ENCODE measurements at places on chromosomes 12 and 14.

DNA sequence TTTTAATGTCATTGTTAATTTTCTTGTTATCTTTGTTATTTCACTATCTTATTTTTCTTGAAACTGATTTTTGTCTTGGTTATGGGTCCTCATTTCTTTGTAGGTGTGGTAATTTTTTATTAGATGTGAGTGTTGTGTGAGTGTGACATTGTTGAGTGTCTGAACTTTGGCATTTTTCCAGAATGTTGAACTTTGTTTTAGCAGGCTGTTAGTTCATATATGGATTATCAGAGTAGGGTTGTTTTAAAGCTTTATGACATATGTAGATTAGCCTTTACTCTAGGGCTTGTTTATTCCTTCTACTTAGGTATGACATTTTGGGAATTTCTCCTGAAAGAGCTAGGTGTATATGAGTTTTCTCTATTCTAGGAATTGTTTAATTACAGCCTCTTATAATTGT lies 103.9 kb downstream of the ARID2 start:
- no peak for DNase-seq

GRCh38 chr14:32014057-32014456 lies 63.0 kb upstream of the ARHGAP5 start:
- no peak for DNase-seq

GRCh38 chr12:113776536-113776935 lies 189.6 kb downstream of the RBM19 start:
- DNase-seq: no peak

DNA sequence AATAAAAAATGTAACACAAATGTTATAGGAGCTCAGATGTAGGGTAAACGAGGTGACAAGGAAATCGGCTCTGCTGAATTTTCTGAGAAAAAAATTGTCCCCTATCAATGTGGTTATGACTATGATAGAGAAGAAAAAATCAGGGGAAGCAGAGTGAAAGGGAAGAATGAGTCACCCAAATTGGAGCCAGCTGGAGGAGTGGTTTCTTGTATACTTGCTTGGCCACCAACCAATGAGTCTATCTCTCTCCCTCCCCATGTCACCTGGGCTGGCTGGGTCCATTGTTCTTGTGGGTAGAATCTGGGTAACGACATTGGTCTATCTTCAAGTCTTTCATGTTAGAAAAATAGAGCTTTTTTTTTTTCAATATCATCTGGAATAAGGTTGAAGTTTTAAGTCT lies 196.6 kb upstream of the FLRT2 start:
- DNase-seq: no peak

DNA sequence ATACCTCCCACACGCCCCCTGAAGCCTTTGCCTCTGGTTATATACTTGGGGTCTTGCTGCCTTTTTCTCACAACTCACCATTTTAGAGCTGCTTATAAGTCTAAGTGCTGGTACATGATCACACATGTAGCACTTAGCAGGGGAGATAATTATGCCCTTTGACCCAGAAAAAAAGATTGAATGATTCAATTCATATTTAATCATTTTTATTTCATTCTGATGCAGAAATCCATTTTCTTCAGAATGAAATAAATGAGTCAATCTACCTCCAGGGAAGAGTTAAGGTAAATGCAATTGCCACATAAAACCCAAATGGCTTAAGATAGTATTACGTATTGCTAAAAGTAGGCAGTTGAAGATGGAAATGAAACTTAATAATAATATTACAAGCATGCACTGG lies 414.6 kb upstream of the PRICKLE1 start:
- no peak for DNase-seq

DNA sequence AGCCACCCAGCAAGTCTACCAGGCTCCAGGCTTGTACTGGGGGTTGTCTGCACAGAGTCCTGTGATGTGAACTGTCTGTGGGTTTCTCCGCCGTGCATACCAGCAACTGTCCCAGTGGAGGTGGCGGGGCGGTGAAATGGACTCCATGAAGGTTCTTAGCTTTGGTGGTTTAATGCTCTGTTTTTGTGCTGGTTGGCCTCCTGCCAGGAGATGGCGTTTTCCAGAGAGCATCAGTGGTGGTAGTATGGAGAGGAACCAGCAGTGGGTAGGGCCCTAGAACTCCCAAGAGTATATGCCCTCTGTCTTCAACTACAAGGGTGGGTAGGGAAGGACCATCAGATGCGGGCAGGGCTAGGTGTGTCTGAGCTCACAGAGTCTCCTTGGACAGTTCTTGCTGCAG lies 303.8 kb downstream of the TMEM121 start:
- no peak for DNase-seq

DNA sequence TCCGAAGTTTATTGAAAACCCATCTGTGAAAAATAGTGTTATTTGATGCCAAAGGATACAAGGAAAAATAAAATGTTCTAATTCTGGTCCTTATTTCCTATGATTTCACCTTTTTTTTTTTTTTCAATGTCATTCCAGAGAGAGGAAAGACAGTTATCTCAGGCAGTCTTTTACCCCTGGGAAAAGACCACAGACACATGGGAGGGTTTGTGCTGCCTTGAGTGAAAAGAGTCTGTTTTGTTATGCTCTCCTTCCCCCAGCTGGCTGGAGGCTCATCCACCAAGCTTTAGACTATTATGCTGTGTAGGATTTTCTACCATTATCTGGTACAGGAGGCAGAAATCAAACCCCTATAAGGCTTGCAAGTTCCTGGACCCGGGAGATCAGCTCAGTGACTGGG lies 151.8 kb downstream of the CRADD start:
- no peak for DNase-seq

Data from suppressor macrophage (primary cell).